ENCODE measurements at places on chromosomes 2 and 18.

GRCh38 chr2:150260636-150261035, 226.8 kb downstream of the RND3 start:
- no peak for DNase-seq

GRCh38 chr2:212745359-212745758, 206.8 kb upstream of the ERBB4 start:
- DNase-seq, result no peak

DNA sequence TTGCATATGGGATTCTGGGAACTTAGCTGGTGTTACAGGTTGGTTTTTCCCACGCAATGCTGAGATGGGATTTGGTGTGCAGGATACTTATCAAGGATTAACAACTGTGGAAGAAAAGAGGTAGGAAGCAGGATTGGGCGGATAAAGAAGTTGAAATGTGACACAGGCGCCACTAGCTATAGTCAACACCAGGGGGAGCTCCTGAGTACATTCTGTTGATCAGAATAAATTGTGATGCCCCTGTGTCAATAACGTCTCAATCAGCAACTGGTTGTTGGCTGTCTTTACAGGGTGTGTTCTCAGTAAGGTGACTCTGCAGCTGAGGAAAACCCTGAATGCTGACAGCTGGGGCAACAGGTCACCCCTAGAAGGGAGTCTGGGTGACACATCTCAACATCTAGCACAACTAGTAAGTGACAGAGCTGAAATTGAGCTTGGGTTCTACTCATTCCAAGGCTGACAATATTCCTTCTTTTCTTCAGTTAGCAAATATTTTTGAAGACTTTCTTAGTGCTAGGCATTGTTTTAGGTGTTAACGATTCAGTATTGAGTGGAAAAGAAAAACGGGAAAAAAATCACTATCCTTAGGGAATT, 143.0 kb downstream of the ARL6IP6 start:
- no peak for DNase-seq

- no peak for DNase-seq
Observed at GRCh38 chr18:9055185-9055584, 47.3 kb upstream of the NDUFV2 start.

- no peak for DNase-seq
Observed at GRCh38 chr2:217254111-217254510, 394.2 kb upstream of the TNP1 start.

DNA sequence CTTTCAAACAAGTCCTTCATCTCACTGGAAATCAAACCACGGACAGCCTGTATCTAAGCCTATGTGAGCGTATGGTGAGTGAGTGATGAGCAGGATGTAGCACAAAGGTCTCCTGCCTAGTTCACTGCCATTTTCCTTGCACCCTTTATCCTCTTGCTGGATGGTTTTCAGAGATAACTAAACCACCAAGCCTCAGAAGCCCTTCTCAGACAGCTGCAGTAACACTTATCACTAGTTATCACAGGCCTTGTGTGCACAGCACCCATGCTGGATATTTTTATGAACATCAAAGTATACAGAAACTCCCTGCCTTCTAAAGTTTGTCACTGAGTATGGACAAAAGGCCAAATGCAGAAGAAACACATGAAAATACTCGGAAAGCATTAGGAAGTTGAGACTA, 69.5 kb downstream of the C1D start:
- no peak for DNase-seq

DNA sequence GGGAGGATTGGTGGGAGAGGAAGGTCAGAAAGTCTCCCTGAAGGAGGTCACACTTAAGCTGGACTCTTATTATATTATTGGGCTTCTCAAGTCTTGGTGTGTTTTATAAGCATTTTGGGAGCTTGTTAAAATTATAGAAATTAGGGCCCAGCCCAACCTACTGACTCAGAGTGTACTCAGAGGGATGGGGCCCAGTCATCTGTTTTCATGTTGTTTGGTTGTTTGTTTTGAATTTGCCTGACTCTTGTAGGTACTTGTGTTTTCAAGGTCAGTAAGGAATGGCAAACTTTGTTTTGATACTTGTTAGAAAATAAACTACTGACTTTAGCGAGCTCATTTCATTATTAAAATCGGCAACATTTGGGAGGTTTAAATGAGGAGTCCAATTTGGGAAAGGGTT, 152.0 kb downstream of the INSIG2 start:
- DNase-seq, result no peak

- no peak for DNase-seq
Observed at GRCh38 chr2:54957321-54957999, 92.8 kb downstream of the RTN4 start.

DNA sequence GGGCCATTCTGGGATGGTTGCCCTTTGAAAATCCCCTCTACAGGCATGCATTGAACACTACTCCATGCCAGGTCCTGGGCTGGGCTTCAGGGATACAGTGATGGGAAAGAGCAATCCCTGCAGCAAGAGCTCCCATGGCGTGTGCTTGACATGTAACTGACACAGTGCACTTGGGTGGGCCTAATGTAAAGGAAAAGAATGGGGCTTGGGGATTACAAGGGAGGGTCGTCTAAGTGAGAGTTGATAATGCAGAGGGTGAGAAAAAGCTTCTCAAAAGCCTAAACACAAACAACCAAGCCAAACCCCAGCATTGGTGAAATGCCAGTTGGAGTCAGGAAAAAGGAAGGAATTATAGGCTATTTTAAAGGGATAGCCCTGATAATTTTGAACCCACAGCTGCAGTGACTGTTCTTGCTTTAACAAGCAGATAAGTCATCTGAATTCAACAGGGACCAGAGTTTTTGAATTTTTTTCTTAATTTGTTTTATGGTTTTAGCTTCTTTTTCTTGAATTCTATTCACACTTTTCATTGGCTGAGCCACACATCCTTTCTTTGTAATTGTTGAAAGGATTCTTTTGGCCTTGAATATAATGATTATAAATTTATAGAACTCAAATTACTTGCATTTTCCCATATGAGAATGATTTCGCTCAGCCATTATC, 308.7 kb downstream of the LPIN1 start:
- no peak for DNase-seq

- no peak for DNase-seq
Observed at GRCh38 chr18:45518311-45519155, 96.7 kb upstream of the SLC14A2 start.

- no peak for DNase-seq
Observed at GRCh38 chr2:145751155-145751554, 1231.2 kb upstream of the ZEB2 start.

GRCh38 chr2:189521699-189522434, 58.7 kb downstream of the SLC40A1 start:
- no peak for DNase-seq

DNA sequence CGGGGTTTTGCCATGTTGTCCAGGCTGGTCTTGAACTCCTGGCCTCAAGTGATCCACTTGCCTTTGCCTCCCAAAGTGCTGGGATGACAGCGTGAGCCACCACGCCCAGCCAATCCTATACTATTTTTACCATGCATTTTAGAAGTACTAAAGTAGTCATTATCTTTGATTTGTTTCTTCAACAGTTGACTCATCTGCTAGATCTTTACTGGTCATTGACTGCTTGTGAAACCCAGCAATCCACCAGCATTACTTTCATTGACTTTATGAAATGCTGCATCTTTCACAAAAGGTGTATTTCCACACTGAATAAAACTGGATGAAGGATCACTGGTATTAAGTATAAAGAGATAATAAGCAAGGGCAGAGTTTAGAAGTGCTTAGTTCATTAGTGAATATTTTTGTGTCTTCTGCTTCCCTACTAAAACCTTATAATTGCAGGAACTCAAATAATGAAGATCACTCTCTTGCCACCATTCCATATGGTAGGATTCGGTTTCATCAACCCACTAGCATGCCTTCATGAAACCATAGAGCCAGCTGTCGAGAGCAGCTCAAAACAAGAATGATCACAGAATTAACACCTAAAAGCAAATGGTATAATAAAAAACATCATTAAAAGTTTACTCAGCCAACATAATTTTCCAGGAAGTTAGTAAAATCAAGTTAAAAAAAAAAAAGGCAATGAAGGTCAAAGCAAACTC, 33.1 kb downstream of the IRS1 start:
- DNase-seq, result no peak

- DNase-seq, result no peak
Observed at GRCh38 chr2:196409376-196409775, 230.1 kb upstream of the CCDC150 start.

GRCh38 chr2:105536175-105536574, 137.3 kb upstream of the FHL2 start:
- no peak for DNase-seq

DNA sequence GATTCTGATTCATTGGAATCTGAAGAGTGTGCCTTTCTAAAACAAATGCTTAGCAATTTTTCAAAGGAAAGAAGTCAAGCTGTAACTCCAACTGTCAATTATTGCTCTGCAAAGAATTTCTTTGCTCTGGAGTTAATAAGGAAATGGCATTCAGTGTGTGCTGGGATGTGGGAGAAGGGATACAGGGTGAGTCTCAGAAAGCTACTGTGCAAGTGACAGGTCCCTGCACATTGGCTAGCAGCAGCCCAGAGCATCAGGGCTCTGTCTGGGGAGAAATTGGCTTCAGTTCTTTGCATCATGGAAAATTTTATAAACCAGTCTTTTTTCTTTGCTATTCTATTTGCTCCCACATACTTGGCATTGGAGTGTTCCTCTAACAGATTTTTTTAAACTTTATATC, 1.1 kb upstream of the SYT4 start:
- DNase-seq, result no peak

DNA sequence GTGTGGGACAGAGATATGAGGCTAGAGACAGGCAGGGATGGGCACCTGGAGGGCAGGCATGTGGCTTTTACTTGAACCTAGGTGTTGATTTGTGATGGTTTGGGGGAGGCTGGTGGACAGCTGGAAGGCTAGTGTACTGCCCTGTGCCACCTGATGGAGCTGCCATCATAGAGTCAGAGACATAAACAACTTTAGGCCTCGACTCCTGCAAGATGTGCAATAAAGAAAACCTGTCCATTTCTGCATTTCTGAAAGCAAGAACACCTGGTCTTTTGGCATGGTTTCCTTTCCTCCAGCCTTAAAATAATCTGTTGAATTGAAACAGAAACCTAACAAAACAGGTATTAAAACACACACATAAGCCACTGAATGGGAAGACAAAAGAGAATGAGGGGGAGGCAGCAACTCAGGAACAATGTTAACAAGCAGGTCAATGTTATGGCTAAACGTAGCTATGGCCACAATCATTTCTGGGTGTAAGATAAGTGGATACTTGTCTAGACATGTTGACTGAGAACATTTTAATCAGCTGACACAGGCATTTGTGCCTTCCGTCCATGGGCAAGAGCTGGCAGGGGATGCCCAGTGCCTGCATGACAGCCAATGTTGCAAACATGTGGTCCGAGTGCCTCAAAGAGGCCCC, 87.8 kb downstream of the KCTD1 start:
- DNase-seq, result no peak

DNA sequence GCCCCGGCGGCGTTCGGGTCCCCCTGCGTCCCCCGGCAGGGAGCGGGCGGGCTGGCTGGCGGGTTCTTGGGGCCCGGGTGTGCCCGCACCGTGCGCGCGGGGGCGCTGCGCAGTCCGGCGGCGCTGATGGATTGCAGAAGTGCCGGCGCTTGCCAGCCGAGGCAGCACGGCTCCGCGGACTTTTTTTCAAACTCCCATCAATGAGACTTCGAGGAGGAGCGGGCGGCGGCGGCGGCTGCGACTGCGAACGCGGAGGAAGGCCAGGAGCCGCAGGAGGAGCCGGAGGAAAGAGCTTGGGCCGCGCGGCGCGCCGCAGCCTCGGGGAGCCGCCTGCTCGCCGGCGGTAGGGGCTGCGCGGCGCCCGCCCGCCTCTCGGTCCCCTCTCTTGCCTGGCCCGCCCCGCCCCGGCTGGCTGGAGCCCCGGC, at the start of gene GLI2:
Gene GLI2, plus strand, starts transcription at position 123 of the 425 bp plus-strand sequence. CDS start 61,453 bp downstream, outside the sequence.
- no peak for DNase-seq

- no peak for DNase-seq
Observed at GRCh38 chr2:60215386-60215901, 338.0 kb downstream of the BCL11A start.

DNA sequence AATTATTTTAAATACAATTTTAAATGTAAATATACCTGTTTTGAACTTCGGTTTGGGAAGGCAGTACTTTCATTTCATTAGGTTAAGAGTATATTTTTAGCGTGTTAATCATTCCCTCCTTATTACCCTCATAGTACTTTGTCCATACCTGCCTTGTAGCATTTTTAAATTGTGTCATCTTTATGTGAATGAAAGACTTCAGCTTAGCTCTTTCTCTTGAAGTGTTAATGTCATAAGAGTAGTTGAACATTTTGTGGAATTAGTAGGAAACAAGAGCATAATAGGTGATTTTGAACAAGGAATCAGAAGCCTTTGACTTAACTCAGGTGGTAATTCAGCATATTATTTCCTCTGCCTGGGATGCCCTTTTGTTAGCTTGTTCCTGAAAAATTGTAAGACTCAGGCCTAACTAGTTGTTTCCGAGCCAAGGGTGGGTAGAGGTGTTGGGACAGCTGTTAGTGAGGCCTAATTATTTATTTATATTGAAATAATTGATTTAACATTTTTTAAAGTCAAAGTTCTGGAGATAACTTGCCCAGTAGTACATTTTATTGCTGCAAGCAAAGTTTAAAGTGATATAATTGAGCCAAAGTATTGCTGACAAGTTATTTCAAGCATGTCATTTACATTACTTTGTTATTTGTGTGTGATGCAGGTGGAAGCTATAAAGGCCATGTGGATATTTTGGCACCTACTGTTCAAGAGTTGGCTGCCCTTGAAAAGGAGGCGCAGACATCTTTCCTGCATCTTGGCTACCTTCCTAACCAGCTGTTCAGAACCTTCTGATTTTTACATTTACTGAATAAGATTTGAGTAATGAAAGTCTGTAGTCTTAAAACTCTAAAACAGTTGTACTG, 38.7 kb downstream of the DDX1 start:
- DNase-seq, result no peak

GRCh38 chr2:12293874-12294273, 422.9 kb upstream of the TRIB2 start:
- DNase-seq, result no peak

DNA sequence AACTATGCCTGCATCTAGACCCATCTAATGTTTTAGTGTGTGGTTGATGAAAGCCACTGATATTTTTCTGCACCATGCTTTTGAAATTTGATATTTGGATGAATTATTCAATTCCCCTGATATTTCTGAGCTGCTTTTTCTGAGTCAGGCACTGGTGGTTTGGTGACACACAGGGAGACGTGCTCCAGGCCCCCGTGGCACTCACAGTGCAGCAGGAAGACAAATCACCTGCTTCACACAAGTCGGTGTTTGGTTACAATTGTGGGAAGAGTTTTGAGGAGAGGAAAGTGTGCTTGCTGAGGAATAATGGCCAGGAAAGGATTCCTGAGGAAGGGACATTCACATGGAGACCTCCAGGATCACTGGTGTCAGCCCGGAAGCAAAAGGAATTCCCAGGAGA, 179.7 kb downstream of the ACKR3 start:
- no peak for DNase-seq

- DNase-seq, result peak; percentile 37
Observed at GRCh38 chr2:113876503-113877387, 13.1 kb upstream of the ACTR3 start.
